ENCODE measurements at places on chromosomes 1 and 21.

- DNase-seq, result no peak
Observed at GRCh38 chr1:117605164-117605773, 579 bp upstream of the TENT5C start.

DNA sequence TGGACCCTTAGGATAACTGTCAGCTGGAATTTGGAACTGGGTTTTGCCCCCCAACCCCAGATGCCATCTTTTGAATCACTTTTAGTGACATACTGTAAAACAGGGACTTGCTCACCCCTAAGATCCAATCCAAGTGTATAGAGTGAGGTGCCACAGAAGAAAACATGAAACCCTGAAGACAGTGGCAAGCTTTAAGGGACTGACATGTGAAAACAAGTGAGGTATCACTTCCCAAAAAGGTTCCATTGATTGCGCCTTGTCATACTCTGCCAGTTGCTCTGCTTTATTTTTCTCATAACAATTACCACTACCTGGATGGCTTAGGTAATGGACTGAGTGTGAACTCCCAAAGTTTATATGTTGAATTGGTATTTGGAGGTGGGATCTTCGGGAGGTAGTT is 115.6 kb downstream of the CSMD2 start:
- no peak for DNase-seq

DNA sequence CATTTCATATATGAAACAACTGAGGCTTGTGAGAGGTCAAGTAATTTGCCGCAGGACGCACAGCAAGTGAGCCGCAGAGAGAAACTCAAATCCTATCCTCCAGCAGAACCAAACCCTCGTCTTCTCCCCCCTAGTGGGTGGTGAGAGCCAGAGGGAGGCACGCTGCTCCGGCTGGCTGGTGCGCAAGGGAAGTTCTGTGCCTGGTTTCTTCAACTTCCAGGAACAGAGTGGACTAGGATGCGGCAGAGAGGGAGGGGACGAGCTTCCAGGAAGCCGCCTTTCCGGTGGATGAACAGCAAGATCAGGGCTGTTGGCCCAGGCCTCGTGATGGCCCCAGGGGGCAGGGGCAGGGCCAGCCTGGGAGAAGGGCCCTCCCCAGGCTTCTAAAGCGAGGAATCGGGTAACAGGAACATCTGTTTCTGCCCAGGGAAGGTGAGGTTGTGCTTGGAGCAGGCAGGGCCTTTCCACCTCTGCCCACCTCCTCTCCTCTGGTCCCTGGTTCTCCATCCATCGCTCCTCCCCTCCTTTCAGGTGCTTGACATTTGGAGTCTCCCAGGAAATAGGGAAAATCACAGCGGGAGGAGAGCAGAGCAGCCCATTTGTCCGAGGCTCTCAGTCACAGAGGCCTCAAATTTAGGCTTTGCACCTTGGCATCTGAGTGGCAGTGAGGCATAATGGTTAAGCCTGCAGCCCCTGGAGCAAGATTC is 16.8 kb upstream of the PDIK1L start:
- DNase-seq, result no peak

- DNase-seq, result no peak
Observed at GRCh38 chr1:177934927-177935326, 34.9 kb downstream of the SEC16B start.

DNA sequence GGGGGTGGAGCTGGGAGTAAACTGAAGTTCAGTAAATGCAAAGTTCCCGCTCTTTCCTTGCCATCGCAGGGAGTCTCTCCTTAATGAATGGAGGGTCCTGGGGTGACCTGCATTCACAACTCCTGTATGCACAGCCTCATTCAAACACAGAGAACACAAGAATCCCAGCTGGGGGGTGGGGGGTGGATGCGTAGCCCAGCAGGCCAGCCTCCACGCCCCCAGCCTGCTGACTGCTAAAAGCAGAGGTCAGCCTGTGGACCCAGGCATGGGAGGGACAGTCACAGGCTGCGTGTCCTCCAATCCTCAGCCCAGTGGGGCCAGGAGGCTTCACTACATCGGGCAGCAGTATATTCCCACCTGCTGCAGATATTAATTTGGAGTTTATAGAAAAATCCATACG is 263.1 kb downstream of the GRIK3 start:
- no peak for DNase-seq

DNA sequence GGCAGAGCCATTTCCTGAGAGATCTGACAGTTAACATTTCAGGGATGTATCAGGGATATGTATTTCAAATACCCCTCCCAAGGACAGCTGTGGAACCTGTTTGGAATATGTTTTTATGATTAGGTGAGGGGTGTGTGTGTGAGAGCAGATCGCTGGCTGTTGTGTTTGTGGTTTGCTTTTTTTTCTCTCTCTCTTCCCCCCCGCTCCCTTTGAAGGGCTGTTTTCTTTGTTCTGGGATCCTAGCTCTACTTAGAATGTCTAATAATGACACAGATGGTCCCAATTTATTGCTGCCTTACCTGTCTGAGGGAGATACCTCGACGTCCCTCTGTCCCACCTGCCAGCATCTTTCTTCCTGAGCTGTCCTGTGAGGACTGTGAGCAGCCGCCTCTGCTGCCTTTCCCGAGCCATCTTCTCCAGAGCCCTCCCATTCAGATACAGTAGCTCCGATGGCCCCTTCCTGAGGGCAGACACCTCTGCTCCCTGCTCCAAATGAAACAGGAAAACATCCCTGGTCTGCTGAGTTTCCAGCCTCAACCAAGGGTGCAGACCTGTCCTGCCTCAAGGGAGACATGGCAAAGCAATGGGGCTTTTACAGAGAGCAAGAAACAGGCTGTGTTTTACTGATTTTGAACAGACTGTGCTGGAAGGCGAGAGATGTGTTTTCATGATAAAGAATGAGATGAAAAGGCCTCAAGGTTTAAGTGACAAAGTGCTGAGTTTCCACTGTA is 138.0 kb upstream of the TNR start:
- no peak for DNase-seq

DNA sequence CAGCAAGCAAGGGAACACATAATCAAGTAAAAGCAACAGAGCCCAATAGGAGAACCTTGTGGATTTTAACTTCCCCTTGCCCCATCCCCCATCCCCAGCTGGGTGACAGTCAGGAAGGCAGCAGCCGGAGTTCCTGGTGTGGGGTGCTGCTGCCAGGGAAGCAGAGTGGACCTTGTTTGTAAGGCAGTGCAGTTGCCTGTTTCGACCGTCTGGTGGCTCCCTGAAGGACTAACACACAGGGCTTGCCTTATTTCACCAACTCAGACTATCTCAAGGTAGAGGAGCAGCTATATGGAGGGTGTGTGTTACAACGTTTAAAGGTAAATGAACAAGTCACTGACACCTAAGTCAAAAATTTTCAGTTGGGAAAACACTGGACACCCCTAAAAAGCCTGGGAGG is 6.6 kb downstream of the KRTAP10-8 start:
- DNase-seq, result no peak

DNA sequence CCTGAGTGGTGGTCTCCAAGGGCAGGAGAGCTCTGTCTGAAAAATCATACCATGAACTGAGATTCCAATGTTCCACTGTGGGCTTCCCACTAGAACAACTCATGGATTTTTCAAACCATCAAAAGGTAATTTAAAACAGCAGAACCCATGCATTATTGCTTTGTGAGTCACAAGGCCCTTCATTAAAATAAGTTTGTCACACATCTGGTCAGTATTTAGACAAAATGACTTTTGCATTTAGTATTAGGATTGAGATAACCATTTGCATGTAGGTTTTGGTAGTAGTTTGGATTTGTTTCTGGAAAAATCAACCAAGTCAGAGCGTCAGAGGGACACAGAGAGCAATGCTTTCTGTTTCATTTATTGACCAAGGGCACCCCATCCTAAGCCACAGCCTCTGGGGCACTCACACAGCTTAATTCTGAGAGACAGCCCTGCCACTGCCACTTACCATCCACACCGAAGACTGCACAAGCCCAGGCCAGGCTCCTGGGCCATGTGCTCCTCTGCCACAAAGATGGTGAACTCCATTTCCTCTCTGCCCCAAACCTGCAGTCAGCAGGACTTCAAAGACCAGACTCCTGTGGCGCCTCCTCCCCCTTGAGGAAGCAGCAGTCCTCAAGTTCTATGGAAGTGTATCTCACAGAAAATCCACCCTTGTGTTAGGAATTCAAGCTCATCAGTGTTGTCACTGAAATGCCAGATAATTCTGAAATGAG is 132.6 kb upstream of the DUSP10 start:
- no peak for DNase-seq

DNA sequence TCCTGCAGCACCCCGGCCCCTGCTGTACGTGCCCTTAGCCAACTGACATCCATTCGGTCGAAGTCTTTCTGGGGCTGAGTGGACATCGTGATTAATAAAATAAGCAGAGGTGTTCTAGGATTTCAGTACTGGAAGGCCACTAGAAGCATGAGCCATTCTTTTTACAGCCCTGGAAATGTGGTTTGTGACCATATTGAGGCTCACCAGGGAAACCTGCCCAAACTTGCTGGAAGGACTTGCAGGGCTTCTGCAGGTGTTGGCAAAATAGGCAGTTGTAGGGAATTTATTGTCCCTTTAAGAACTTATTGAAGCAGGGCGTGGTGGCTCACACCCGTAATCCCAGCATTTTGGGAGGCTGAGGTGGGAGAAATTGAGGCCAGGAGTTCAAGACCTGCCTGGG is 80.8 kb downstream of the DOP1B start:
- DNase-seq, result no peak

DNA sequence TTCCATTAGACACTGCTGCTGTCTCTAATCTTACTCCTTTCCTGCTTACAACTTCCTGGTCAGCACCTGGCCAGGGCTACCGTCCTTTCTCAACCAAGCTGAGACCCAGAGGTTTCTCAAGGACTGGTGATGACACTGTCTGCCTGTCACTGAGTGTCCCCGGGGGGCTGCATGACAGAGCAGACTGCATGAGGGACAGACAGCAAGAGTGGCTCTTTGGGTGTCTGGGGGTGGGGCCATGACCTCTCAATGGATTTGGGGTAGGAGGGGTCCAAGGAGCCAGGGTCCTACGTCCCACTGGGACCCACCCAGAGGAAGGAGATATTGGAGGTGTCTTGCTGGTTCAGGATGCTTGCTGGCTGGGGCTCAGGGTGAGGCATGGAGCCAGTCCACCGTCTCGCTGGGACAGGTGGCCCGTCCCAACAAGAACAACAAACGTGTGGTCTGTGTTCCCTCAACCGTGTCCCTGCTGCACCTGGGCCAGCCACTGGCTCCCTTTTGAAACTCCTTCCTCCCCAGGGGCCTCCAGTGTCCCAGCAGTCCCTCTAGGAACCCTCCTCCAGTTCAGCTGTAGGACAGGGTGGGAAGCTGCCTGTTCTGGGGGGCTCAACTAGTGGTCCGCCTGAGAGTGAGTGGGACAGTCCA is 344.6 kb upstream of the AJAP1 start:
- DNase-seq, result no peak

DNA sequence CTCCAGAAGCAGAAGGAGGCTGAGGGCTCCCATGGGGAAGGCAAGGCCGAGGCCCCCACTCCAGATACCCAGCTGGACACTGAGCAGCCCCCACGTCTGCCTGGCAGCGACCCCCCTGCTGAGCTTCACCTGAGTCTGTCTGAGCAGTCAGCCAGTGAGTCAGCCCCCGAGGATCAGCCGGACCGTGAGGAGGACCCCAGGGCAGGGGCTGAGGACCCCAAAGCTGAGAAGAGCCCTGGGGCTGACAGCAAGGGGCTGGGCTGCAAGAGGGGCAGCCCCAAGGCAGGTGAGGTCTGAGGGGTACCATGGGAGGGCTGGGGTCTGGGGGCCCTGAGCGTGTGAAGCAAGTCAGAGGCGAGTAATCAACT is 21.3 kb downstream of the DMBX1 start:
- DNase-seq, result no peak

DNA sequence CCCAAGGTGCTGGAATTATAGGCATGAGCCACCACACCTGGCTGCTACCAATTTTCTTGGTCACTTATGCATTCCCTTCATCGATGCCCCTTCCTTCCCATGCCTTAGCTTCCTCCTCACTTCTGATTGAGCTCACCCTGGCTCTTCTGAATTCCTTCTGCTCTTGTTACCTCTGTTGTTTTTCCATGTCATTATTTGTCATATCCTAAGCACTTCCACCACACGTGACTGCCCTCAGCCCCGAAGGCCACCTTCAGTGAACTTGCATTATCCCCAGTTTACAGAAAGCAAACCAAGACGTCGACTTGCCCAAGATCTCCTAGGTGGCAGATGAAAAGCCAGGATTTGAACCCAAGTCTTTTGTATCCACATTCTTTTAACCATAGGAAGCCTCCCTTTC is 30.7 kb downstream of the CA6 start:
- no peak for DNase-seq
